Stimulated activated CD8-positive, alpha-beta memory T cell treated with anti-CD3 and anti-CD28 coated beads, Interleukin-15, amount 100 ng/mL, for 4 hours (primary cell): ENCODE measurements at places on chromosomes 5 and 9.
A peak's percentile ranks its signal among the peaks of the same experiment; 100 is the strongest.

- DNase-seq, result no peak
Observed at GRCh38 chr9:127548352-127548881, 63.7 kb upstream of the STXBP1 start.

DNA sequence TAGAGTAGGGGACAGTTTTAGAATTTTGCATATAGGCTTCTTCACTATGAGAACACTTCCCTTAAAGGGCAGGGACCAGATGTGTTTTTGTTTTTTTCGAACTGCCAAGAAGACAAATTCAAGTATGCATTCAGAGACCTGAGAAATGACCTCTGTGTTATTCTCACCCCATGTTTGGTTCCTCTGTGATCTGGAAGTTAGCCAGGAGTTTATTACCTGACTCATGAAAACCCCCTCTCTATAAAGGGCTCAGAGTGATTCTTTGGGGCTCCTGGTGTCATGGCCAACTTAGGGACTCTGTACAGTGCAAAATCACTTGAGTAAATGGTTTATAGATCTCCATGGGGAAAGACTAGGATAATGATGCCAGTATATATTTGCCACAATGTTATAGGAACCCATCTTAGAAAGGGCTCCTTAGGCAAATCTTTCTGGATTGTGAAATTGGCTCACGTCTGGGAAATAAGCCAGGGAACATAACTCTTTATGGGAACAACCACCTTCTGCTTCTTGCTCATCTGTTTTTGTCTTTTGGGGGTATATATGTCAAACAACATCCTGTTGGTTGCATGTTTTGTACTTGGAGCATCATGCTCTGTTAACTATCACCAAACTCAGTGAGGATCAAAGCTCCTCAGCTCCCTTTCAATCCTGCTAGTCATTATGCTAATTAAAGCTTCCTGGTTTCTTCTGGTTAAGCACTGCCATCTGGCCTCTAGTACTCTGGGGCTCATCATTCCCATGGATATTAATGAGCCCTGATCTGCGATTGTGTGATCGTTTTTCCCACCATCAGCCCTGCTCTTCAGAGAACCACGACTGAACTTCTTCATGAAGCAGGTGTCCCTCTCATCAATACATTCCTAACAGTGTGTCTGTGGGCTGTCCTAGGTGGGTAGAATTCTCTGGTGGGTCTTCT is 173.4 kb upstream of the CDH12 start:
- no peak for DNase-seq

DNA sequence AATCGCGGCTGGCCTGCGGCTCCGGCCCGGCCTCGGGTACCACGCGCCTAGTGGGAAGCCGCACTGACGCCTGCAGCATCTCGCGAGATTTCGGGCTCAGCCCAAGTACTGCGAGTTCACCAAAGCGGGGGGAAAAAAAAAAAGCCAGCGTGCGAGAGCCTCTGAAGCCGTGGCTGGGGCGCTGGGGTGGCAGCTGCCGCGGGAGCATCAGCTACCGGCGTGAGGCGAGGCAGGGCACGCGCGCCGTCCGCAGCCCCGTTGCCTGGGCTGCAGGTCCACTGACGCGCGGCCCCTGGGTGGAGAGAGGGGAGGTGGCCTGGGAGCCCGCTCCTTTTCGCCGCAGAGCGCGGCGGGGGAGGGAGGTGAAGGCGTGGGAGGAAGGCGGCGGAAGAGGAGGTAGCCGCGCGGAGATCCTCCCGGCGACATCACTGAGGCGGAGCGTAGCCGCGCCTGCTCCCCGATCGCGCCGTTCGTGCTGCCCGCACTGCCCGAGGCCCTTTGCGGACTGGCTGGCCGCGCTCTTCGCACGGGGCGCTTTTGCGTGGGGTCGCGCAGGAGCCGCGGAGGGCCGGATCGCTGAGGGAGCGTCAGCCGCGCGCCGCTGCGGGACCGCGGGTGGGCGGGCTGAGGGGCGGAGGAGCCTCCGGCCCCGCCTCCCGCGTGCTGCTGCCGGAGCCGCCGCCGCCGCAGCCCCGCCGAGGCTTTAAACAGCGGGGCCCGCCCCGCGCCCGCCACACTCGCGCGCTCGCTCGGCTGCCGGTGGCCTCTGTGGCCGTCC is at the start of gene SLC12A2:
TSS of gene SLC12A2 (plus strand) at position 734 of the 778 bp plus-strand sequence. CDS start 189 bp downstream, outside the sequence.
- DNase-seq, result peak; percentile 85

DNA sequence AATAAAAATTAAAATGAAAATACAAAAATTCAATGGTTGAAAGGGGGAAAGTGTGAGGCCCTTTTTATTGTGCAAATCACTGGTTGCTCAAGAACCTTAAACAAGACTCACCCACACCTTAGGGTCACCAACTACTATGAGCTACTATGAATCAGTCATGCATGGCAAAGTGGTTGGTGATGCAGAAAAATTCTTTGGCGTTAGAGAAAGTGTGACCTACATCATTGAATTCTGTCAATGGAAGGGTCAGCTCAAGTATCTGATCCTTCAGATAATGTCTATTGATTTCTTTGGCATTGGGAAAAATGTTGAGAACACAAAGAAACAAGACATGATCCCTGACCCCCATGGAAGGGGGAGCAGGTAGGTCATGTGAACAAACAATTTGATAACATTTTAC is 149.7 kb upstream of the ADCY2 start:
- DNase-seq, result no peak

- DNase-seq, result no peak
Observed at GRCh38 chr9:3865141-3865772, 339.5 kb upstream of the RFX3 start.

DNA sequence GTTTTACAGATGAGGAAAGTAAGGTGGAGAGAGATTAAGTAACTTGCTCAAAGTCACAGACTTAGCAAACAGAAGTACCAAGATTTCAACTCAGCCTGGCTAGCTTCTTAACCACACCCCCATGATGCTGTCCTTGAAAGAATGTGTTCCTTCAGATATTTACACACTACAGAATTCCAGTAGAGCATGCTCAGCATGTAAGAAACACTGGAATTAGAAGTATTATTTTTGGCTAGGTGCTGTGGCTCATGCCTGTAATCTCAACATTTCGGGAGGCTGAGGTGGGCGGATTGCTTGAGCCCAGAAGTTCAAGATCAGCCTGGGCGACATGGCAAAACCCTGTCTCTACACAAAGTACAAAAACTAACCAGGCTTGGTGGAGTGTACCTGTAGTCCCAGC is 142.4 kb downstream of the EDIL3 start:
- no peak for DNase-seq
